Mesenchymal stem cell (in vitro differentiated cells and primary cell): ENCODE measurements at places on chromosomes 11 and 22.

GRCh38 chr22:39565414-39565944, 5.1 kb upstream of the CACNA1I start:
- DNase-seq, result no peak

DNA sequence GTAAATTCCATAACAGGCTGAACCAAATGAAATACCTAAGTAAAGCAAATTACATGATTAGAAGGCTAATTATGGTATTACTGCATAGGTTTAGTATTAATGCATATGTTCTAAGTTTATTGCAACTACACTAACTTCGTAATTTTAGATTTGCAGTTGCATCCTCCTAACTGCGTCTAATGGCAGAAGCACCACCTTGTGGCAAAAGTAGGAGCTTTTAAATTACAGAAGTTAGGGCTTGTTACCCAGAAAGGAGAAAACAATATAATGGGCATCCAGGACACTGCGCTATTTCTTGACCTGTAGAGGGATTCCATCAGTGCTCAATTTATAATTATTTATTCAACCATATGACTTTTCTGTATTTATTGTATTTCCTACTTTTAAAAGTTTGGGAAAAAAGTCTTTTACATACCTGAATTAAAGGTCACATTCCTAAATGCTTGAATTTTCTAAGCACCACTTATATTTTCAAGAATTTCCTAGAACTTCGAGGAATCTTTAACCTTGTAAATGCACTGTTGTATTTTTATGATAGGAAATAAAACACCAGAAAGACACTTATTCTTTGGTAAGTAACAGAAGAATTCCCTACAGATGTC, 16.3 kb upstream of the GPR83 start:
- DNase-seq, result peak; percentile 45

GRCh38 chr22:42258126-42258525, 12.3 kb downstream of the TCF20 start:
- DNase-seq, result no peak

GRCh38 chr11:44097821-44098220, 2.3 kb downstream of the EXT2 start:
- DNase-seq, result no peak
